T-helper 1 cell (primary cell): ENCODE measurements at places on chromosomes 12 and 14.

GRCh38 chr12:50411051-50411660 is 10.5 kb downstream of the LARP4 start:
- DNase-seq = no peak

- no peak for DNase-seq
Observed at GRCh38 chr12:114696443-114697242, 12.7 kb upstream of the TBX3 start.

DNA sequence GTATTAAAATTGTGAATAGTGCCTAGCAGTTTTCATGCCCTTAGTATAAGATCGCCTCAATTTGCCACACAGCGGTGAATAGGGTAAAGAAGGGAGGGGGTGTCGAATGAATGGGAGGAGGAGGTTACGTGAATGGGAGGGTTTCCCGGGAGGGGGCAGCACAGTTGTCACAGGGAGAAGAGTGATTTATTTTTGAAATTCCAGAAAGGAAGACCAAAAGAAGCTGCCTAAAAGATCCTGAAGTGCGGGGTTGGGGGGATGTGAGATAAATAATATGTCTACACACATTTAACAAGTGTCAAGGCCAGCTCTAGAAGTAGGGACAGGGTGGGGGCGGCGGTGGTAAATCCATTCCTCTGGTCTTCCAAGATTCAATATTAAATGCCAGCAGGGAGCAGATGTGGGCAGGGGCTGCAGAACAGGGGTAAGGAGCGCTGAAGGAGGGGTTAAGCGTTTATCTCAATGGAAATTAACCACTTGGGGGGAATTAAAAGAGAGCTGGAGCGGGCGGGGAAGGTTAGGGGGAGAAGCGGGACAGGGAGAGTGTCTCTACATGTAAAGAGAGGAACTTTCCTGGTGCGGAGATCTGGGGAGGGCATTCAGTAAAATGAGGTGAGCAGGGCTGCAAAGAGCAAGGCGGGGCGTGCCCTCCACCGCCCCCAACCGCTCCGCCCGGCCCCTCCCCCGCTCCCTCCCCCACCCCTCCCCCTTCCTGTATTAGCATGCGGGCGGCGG is 867 bp downstream of the C12orf42 start:
- no peak for DNase-seq

- no peak for DNase-seq
Observed at GRCh38 chr14:30162066-30162465, 234.4 kb upstream of the PRKD1 start.

GRCh38 chr12:93989949-93990348 is 158.4 kb upstream of the PLXNC1 start:
- no peak for DNase-seq

DNA sequence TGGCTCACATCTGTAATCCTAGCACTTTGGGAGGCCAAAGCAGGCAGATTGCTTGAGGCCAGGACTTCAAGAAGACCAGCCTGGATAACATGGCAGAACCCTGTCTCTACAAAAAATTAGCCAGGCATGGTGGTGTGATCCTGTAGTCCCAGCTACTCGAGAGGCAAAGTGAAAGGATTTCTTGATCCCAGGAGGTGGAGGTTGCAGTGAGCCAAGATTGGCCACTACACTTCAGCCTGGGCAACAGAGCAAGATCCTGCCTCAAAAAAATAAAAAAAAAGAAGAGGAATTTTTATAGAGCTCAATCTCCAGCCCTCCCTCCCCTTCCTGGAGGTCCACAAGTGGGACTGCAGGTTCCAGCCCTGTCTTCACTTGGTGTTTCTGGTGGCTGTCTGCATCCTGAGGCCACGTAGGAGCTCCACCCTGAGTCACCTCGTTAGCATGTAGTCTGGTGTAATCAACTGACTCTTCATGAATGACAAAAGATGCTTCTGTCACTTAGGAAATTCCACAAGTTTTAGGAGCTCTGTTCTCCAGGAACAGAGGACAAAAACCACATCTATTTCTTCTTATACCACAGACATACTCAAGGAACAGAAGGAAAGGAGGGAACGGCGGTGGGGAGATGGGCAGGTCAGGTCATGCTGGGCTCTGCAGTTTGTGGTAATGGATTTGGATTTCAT is 16.2 kb downstream of the CCDC62 start:
- no peak for DNase-seq

DNA sequence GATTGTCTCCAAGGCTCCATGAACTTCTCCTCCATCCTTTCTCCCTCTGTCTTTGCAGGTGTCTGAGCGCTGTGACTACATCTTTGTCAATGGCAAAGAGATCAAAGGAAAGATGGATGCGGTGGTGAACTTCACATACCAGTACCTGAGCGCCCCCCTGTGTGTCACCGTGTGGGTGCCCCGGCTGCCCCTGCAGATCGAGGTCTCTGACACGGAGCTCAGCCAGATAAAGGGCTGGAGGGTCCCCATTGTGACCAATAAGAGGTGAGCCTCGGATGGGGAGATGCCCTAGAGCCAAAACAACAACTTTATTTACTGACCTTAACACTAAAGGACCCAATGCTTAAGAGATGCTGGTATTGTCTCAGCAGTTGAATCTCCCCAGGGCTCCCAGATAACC is 130.0 kb downstream of the SLC15A4 start:
- DNase-seq = no peak
